NCI-H2107 (cell line): ENCODE measurements at places on chromosomes 2 and 18.
A peak's percentile ranks its signal among the peaks of the same experiment; 100 is the strongest.

GRCh38 chr2:11417946-11418585, 47.9 kb downstream of the E2F6 start:
- DNase-seq = no peak

DNA sequence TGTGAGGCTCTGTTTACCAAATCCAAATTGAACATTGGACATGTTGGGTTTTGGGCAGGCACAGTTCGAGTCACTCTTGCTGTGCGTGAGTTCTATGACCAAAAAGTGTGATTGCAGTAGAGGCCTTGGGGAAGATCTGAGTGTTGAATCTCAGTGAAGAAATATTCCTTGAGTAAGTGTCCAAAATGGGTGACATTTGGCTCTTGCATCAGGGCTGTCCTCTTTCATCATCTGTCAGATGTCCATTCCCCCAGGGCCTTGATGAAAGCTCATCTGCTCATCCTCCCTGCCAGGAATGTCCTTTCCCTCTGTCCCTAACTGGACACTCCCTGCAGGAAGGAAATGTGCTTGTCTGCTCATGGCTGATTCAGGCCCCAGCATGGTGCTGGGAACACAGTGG, 6.4 kb upstream of the SFTPB start:
- no peak for DNase-seq

DNA sequence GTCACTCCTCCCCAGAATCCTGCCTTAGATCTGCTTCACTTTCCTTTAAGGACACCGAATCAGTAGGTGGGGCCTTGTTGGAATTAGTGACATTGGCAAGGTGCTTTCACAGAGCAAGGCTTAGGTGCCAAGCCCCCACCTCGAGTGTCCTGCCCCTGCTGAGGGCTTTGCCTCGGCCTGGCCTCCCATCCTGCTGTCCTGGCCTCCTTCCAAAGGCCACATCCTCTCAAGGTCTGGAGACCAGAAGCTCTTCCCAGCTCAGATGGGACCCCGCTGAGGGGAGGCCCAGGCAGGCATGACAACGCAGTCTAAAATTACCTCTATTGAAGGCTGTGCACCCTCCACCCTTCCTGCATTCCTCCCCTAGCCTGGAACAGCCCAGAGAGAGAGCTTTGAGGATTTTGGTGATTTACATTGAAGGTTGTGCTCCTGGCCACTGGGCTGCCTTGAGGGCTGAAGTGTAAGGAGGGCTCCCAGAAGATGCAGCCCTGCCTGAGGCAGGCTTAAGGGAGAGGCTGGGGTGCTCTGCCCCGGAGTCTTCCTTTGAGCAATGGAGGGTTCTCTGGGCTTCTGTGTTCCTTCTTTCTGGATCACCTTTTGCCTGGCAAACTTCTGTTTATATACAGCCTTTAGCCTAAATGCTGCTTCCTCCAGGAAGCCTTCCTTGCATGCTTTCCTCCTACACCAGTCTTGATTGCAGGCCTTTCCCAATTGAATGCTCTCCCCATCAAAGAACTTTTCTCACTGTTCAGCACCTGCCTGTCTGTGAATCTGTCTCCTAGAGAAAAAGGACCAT, 154.4 kb downstream of the DDX1 start:
- no peak for DNase-seq

DNA sequence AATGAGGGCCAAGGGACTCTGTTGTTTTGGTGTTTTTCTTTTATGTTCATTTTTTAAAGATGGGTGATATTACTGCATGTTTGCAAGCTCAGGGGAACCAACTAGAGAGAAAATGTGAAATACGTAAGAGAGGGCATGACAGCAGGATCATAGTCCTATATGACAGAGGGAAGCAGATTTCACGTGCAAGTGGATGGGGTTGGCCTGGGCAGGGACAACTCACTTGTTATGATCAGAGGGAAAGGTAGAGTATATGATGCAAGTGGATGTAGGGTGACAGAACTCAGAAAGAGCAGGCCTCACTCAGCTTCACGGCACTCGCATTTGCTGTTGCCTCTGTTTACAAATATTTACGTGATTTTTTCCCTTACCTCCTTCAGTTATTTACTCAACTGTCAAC, 67.0 kb downstream of the OLA1 start:
- DNase-seq = no peak

GRCh38 chr2:161122772-161123530, 37.3 kb upstream of the TANK start:
- no peak for DNase-seq

DNA sequence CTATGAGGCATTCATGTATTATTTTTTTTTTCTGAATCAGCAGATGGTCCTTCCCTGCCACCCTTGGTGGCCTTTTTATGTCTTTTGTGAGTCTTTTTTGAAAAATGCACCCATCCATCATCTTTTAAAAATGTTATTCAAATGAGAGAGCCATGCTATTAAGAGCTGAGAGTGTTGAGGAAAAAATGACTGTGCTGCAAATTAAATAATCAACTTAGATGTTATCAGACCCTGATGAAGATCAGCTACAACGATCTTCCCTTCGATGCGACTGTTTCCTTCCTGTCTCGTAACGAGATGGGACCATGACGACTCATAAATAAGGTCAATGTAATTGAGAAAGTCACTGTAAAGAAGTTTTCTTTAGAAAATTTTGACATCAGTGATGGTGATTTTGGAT, 44.4 kb downstream of the TRIB2 start:
- no peak for DNase-seq

- DNase-seq = no peak
Measured at GRCh38 chr2:11778416-11778815, 32.0 kb downstream of the LPIN1 start.

GRCh38 chr2:98726205-98726604, 4.7 kb downstream of the MGAT4A start:
- DNase-seq = no peak

DNA sequence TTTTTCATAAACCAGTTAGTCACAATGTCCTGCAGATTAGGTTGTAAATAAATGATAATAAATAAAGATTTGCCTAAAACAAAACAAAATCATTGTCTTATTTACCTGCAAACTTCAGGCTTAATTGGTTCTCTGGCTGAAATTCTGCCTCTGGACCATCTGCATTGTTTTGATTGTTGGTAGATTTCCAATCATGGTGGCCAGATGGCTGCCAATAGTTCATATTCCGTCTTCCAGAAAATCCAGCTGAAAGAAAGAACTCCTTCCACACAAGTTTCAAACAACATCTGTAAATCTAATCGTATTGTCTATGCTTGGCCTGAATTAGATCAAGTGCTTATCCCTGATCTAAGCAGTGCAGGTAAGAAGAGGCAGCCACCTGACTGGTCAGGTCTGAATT, 771.1 kb upstream of the ZEB2 start:
- DNase-seq = no peak

- DNase-seq = peak; percentile 54
Measured at GRCh38 chr18:76518123-76518859, 23.2 kb upstream of the ZNF516 start.

DNA sequence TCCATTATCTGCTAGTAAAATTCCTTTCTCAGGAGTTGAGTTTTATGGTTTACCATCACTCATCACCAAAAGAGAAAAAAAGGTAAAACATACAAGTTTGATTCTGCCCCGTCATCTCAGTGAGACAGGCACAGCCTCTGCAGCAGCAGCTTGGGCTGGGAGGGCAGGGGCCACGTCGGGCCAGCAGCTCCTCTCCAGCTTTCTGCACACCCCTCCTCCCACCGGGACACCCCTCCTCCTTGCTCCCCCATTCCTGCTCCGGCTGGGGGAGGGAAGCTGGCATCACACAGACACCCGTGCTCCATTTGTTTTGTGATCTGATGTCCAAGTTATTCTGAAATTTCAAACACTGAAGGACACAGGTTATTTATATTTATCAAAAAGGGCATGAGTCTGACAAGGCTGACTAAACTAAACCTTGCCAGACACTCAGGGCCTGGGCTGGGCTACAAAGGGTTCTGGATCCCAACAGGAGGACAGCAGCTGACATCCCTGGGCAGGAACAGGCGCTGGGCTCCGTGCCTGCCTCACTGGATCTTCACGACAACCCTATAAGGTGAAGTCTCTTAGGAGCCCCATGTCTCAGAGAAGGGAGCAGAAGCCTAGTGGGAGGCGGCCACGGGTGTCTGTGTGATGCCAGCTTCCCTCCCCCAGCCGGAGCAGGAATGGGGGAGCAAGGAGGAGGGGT, 71.4 kb downstream of the HDAC4 start:
- DNase-seq = no peak

- DNase-seq = no peak
Measured at GRCh38 chr2:79903222-79904000, 390.6 kb downstream of the CTNNA2 start.

- no peak for DNase-seq
Measured at GRCh38 chr18:32373505-32373904, 97.2 kb downstream of the GAREM1 start.

GRCh38 chr2:189574793-189575475, 5.7 kb downstream of the SLC40A1 start:
- DNase-seq = no peak

- no peak for DNase-seq
Measured at GRCh38 chr2:186327251-186327868, 158.7 kb upstream of the ZC3H15 start.

DNA sequence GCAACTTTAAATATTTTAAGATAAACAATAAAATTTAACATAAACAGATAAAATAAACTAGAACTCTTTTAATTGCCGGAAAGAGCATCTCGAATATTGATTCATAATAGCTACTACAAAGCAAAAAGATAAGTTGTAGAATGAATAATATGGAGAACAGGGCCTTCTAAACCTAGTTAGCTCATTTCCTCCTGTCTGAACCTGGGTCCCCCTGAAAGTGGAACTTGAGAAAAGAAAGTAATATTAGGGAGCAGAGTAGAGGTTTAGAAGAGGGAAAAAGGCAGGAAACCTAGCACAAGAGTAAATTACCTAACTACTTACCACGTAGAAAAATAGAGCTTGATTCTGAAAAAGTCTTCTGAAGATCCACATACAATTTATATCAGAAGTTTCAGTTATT, 80.7 kb upstream of the NETO1 start:
- DNase-seq = no peak

DNA sequence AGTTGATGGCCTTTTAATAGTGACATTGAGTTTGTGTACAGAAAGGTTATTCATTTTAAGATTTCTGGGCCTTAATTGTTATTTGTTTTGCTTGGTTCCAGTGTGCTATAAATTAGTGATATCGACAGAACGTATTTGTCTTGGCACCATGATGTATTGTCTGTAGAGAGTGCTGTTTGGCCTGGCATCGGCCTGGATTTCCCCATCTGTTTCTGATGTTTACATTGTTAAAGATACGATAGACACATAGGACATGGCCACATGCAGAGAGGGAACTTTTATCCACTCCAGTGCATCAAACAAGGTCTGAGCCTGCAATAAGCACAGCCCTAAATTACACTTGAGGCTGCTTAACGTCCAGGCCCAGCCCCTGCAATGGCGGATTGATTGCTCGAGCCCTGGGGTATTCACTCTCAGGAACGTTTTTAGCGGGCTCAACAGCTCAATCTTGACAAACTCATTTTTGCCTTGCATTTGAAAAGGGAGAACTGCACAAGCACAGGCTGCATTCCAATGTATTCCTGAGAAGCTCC, 144.7 kb downstream of the SLC4A3 start:
- DNase-seq = no peak

GRCh38 chr2:102240640-102241370, 54.0 kb downstream of the IL1RL2 start:
- DNase-seq = peak; percentile 40

DNA sequence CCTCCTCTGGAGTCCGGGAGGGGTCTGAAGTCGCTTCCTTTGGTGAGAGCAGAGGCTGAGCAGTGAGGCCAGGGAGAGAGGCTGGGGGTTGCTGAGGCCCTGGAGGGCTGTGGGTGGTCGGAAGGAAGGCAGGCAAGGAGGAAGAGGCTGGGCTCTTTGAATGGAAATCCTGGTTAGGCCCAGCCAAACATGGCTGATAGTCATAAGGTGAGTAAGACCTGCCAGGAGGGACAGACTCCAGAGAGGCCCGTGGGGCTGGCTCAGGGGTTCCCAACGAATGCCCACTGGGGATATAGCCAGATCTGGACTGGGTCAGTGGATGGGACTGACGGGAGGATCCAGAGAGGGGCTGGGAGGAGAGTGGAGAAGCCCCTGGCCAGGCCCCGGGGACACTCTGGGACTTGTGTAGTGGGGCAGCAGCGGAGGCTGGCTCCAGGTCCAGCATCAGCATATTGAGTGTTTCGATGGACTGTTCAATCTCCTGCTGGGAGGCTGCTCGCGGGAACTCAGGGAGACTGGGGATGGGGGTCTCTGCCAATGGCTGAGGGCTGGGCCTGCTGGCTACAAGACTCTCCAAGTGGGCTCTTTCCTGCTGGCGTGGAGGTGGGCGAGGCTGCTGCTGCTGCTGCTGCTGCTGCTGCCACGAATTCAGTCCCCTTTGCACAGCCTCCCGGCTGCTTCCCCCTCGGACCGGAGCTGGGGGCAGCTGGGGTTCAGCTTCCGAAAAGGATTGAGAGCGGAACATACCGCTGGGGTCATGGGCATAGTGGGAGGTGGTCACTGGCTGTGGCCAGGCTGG, 155.0 kb downstream of the TNS1 start:
- no peak for DNase-seq

GRCh38 chr18:23574611-23575308, 11.5 kb downstream of the NPC1 start:
- DNase-seq = no peak

DNA sequence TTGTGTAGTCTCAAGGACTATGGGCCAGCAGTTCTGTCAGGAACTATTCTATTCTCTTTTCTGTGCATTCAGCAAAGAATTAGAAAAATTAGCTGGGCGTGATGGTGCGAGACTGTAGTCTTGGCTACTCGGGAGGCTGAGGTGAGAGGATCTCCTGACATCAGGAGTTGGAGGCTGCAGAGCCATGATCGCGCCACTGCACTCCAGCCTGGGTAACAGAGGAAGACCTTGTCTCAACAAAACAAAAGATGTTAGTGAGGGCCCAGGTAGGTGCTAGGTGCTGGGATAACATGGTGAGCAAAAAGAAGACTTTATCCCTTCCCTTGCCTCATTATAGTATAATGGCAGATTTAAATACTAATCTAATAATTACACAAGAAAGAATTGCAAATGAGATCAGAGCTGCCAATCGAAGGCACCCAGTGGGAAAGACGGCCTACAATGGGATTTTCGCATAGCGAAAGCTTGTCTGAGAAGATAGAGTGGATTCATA, 447 bp upstream of the MRPL19 start:
- DNase-seq = no peak

- no peak for DNase-seq
Measured at GRCh38 chr18:11336241-11336640, 186.9 kb upstream of the PIEZO2 start.

DNA sequence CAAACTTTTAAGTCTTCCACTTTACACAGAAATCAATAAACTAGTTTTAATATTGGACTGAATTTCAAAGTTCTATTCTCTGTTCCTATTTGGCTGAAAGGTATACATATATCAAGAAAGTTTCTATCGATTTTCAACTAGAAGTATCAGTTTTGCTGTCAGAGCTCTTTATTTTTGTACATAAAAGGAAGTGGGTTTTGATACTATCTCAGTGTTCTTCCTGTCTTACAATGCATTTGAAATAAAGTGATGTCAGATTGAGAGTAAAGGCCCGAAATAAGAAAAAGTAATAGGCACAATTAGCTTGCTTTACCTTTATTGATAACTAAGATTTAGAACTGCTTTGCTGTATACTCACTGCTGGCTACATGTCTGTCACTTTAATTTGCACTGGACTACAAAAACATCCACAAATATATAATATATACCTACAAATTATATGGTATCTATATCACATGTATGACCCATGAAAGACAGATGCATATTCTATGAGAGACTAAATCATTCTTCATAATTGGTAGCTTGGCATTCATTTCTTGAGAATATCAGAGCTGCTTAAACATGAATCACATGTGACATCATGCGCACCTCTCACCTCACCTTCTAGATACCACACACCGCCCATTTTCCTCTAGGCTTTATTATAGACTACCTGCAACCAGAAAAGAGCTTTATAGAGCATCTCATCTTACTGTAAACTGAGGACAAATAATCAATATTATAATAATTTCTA, 83.6 kb downstream of the ASXL2 start:
- DNase-seq = no peak
